ENCODE measurements at places on chromosomes 7 and 10.

DNA sequence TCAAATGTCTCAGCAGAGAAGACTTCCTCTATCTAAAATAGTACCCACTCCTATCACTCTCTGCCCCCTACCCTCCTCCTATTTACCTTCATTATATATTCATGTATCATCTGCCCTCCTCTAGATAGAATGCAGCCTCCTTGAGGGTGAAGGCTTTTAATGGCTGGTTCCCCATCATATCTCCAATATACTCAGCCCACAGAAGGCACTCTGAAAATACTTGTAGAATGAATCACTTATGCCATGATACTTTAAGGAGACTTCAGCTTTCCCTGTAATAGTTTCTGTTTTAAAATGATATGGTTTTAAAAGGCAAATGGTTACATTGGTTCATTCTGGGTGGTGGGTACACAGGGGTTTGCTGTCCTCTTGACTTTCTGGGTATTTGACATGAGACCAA lies 25.3 kb downstream of the GFRA1 start:
- no peak for DNase-seq

- no peak for DNase-seq
Observed at GRCh38 chr7:31669461-31669860, 17.6 kb upstream of the PPP1R17 start.

DNA sequence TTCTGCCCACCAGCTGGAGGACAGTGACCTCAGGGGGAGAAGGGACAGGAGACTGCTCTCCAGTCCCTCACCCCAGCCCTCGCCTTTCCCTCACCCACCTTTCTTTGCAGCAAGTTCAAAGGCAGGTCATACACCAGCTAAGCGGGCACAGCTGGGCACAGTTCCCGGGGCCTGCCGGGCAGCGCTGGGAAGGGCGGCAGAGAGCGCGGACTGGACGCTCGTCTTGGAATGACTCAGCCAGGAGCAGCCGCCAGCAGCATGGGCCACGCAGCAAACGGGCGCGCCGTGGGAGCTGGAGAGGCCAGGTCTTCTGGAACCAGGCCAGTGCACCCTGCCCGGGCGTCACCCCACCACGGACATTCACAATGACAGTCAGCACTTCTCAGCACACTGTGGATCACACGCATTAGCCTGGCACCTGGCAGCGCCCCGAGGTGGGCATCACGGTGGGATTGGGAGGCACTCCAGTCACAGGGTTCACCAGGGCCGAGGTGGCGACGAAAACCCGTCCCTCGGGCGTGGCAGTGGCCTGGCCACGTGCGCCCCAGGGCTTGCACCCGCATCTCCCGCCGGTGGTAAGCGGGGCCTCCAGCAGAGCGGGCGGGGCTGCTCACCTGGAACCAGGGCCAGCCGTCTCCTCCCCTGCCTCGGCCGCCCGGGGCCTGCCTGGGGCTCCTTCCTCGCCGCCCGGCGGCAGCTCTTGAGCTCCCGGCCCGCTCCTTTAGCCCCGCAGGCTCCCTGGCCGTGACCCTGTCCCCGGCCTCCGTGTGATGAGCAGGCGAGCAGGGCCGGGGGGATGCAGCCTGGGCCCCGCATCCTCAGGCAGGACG lies 29.0 kb upstream of the WDFY4 start:
- peak; percentile 71 for DNase-seq

GRCh38 chr7:151726652-151727578 lies 150.0 kb downstream of the PRKAG2 start:
- DNase-seq: no peak

DNA sequence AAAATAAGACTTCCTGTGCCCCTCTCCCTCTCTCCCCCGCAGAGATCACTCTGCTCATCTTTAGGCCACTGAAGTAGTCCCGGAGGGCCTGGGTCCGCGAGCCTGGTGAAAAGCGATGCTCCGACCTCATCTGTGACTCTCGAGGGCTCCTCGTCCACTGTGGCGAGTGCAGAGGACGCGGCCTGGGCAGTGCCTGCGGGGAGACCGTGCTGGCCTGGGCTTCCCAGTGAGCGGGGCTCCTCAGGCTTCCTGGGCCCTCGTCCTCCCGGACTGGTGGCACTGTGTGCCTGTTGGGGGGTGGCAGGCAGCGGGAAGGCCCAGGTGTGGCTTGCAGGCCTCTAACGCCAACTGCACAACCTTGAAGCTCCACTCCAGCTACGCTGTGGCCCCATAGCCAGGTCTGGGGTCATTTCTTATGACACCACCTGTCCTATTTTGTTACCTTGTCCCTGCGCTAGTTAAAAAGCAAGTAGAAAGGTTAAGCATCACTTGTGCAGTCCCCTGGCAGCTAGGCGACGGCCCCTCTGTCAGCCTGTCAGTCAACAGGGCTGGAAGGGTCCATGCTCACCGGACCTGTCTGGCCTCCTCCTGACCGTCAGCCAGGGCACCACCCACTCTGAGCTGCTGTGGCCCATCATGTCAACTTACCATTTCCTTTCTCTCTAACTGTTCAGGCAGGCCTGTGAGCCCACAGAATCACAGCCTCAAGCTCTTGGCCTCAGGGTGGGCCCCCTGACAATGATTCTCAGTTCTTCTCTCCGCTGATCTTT lies 20.5 kb downstream of the MNX1 start:
- no peak for DNase-seq
